Mesenteric fat pad (tissue), 1 donor: ENCODE measurements at places on chromosomes 13 and 19. TPM values are rescaled to one million over a fixed set of nuclear protein-coding genes. Genes with fewer than 3 reads are reported as not detected.

Gene COMP
- total RNA-seq, result 21.2 TPM

Gene ZNF586
- total RNA-seq, result 13.0 TPM

Gene ZNF433
- 3.5 TPM for total RNA-seq

Gene ZNF681
- 0.96 TPM for total RNA-seq

Gene FAM83E
- total RNA-seq, result 0.71 TPM

Gene LHB
- not detected for total RNA-seq

Gene VSTM2B
- not detected for total RNA-seq
